ENCODE measurements at places on chromosomes 7 and 10.

DNA sequence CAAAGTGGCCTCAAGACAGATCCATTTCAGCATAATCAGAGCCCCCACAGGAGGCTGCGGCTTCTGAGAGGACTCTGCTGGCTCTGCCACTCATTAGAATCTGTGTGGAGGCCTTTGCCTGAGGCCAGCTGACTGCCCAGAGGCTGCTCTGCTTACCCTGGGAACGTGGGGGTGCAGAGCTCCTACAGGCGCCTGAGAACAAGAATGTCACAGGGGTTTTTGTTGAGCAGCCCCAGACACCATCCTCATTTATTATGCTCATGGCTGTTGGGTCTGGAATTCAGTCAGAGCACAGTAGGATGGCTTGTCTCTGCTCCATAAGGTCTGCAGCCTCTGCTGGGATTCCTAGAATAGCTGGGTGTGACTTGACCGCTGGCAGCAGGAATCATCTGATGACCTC is 101.8 kb upstream of the GDF10 start:
- DNase-seq = no peak

DNA sequence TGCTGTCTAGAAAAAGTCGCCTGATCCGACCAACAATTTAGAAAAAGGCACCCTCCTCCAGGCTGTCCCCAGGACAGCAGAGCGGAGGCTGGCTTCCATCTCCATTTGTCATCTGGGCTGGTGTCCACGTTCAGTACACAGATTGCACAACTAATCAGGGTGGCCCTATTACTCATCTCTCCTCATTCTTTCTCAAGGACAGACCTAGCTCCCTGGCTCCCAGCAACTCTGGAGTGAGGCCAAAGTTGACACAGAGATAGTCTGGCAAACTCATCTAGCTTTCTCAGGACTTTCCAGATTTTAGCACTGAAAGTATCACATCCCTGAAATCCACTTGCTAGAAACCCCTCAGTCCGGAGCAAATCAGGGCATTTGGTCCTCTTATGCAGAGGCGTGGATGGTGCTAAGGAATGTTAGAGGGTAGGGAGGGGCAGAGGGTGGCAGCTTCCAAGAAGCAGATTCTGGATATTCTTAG is 75.1 kb downstream of the DNAH11 start:
- DNase-seq = no peak

DNA sequence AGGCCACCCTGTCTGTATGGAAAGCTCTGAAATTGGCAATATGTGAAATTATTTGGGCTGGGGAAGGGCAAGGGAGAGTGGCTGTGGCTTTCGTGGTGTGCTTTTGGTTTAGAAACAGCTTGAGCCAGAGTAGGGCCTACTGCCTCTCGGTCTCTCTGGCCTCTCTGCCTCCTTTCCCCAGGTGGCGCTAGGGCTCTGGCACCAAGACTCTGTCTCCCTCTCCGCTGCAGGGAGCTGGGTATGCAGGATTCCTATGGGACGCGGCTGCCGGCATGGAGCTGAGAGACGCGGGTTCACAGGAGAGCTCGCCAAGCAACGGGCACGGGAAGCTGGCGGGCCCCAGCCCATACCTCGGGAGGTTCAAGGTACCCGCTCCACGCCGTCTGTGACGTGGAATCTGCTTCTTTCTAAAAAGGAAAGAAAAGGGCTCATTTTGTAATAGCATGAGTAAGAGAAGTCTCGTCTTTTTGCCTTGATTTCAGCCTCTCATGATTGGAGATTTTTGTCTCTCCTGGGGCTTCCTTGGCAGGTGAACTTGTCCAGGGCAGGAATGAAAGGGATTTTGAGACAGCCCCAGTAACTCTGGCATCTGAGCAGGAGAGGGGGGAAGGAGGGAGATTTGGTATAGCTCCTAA is 105.1 kb upstream of the ANLN start:
- no peak for DNase-seq

GRCh38 chr7:7966141-7966734 is 2.4 kb upstream of the GLCCI1 start:
- DNase-seq = no peak

GRCh38 chr10:133123050-133123745 is 35.5 kb downstream of the ADGRA1 start:
- DNase-seq = no peak

All from activated CD8-positive, alpha-beta memory T cell treated with anti-CD3 and anti-CD28 coated beads, Interleukin-2, amount 10 ng/mL, durations not matched to agents 7 days and 5 days (primary cell).